ENCODE measurements at places on chromosomes 1 and 21.
A peak's percentile ranks its signal among the peaks of the same experiment; 100 is the strongest.

DNA sequence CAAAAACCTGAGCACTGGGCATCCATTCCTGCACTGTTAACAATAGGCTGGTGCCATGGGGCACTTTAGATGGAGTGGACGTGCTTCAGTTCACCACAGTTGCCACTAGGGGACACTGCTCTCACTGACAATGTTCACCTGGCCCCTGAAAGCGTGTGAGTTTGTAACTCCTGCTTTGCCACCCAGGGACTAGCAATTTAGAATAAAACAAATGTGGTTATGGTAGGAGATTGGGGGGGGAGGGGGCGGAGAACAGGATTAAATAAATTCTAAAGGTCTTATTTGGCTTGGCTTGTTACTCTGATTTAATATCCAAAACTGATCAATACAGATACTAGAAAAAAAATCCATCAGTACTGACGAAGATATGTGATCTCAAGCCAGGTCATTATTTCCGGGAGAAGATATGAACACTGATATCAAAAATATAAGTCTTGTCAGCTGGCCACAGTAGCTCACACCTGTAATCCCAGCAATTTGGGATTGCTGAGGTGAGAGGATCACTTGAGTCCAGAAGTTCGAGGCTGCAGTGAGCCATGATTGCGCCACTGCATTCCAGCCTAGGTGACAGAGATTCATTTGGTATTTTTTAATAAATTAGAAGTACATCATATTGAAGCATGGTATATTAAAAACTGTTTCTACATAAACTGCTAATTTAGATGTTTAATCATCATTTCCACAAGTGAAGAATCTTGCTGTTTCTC, 23.2 kb downstream of the INTS7 start:
- peak; percentile 26 for DNase-seq

- no peak for DNase-seq
Observed at GRCh38 chr1:195328681-195329080, 1279.6 kb downstream of the KCNT2 start.

DNA sequence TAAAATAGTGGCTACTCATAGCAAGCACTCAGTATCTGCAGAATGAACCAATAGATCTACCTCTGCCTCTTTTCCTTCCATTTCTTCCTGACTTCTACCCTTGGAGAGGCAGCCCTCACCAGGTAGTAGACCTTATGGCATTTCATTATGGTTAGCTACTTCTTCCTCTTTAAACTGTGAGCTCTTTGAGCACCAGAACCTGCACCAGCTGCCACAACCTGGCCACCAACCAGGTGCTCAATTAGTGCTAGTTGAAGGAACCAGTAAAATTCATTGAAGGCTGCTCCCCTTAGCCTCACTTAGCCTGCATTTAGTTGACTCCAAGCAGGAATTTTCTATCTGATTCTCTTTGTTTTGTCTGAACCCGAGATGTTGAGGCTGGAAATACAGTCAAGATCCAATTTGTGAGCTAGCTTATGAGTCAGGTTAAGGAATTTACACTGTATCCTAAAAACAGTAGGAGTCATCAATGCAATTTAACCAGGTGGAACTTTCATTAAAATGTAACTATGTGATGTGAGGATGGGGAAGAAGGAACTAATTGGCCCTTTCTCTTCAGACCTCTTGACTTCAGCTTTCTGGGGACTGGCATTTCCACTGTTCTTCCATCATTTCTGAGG, 81.5 kb upstream of the UBE2U start:
- no peak for DNase-seq

GRCh38 chr21:42370894-42371654, 4.7 kb upstream of the TFF1 start:
- DNase-seq = no peak

- no peak for DNase-seq
Observed at GRCh38 chr1:44371206-44371605, 16.1 kb upstream of the ERI3 start.

DNA sequence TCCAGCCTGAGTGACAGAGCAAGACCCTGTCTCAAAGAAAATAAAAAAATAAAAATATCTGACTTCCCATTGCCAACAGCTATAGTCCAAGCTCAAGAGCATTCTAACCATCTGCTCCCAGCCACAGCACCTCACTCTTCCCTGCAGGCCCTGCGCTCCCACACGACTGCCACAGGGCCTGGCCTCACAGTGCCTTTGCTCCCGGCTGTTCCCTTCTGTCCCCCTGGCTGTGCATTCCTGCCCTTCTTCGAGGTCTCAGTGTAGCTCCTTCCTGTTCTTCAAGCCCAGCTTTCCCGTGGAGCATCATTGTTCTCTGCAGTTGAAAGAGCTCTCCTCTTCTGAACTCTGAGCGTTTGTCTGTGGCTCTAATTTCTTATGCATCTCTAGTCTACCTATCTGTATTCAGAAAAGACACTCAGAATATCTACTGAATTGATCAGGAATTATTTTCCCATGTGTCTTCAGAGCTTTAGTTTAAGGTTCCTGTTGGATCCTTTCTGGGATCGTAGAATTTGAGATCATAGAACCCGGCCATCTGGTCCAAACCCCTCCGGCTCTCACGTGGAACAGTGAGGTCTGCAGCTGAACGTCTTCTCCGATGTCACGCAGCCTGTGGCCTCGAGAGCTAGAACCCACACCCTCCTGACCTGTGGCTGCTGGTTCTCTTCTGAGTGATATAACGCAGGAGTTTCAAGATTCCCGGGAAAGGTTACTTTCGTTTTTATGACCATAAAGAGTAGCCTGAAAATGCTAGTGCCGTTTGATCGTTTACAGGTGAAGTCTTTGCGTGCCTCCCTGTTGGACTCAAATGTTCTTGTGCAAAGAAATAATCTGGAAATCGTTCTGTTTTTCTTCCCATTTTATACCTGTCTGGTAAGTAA, 54.4 kb downstream of the DOP1B start:
- no peak for DNase-seq

- DNase-seq = no peak
Observed at GRCh38 chr1:117098287-117098890, 23.2 kb downstream of the TRIM45 start.

DNA sequence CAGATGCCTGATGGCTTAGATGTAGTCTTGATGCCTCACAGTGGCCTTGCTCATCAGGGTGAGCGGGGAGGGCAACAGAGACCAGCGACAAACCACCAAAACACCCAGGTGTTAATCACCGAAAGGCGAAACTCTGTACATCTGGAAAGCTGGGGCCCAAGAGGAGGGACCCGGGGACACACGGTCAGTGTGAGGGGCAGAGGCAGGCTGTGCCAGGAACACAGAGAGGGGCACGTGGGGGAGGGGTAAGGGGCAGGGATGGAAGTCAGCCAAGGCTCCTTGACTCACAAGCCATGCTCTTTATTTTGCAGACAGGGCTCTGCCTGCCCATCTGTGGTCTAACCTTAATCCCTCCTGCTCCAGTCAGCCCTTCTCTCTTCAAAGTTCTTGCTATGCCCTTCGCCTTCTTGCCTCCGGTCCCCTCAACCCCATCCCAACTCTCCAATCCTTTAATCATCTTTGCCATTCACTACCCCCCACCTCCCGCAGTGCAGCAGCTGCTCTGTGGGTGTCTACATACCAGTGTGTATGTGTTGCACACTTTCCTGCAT, 4.3 kb downstream of the MEF2D start:
- DNase-seq = no peak

- no peak for DNase-seq
Observed at GRCh38 chr1:110085671-110086070, 15.2 kb upstream of the ALX3 start.

DNA sequence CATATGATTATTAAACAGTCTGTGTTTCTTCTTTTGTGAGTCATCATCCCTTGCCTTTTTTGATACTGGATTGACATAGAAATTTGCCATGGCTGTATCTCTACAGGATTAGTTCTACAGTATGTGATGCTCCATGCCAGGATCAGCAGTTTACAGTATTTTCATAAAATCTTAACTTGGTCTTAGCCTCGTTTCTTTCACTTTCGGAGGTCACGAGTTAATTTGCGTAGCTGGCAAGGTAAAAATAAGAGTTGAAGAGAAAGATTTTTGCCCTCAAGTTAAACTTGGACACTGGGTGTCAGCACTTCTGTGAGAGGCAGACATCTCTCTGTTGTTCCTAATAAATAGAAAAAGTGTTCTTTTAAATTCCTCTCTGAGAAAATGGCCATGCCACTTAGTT, 79.1 kb downstream of the CACNA1E start:
- DNase-seq = no peak

Data from activated CD8-positive, alpha-beta memory T cell treated with anti-CD3 and anti-CD28 coated beads for 4 hours (primary cell).